LNCaP clone FGC (cell line): ENCODE measurements at places on chromosomes 13 and 19.

GRCh38 chr13:53474878-53475277, 446.3 kb downstream of the OLFM4 start:
- DNase-seq, result no peak

GRCh38 chr13:41520660-41521630, 63.6 kb downstream of the RGCC start:
- DNase-seq, result no peak

- no peak for DNase-seq
These were observed 90.6 kb downstream of the TNFSF13B start for GRCh38 chr13:108360139-108360538.

GRCh38 chr19:55384131-55384919, at the start of gene TMEM238:
Gene TMEM238, minus strand, starts transcription at chr19:55384292. Its CDS starts 33 bp downstream, at chr19:55384259.
- DNase-seq, result no peak

DNA sequence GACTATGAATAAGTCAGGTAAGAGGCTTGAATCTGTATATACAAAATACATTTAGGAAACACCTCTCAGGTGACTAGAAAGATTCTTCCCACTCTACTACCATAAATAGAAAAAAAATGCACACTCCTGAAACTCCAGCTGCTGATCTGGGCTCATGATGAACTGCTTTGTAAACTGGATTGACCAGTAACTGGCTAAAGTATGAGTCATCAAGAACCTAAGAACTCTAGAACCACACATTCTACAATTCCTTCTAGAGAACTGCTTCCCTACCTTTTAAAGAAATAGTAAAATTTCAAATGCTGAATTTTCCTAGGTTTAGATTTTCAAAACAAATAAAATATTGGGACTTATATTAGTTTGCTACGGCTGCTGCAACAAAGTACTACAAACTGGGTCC, 55.2 kb downstream of the ELF1 start:
- DNase-seq, result no peak

- no peak for DNase-seq
These were observed 36.5 kb upstream of the CYP2B6 start for GRCh38 chr19:40954573-40954972.

DNA sequence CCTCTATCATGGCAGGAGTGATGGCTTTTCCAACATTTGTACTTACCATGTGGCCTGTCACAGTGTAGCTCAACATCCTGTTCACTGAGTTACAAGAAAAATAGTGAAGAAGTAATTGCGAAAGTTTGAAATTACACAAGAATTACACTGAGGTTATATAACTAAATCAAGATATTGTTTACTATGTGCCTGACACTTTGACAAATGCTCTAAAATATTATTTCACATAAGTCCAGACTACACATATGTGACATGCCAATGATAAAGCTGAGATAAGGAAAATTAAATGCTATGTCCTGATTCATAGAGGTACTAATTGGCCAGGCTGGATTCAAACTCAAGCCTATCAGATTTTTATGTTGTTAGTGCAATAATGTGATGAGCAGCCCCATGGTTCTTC, 451.7 kb downstream of the PCDH9 start:
- no peak for DNase-seq

DNA sequence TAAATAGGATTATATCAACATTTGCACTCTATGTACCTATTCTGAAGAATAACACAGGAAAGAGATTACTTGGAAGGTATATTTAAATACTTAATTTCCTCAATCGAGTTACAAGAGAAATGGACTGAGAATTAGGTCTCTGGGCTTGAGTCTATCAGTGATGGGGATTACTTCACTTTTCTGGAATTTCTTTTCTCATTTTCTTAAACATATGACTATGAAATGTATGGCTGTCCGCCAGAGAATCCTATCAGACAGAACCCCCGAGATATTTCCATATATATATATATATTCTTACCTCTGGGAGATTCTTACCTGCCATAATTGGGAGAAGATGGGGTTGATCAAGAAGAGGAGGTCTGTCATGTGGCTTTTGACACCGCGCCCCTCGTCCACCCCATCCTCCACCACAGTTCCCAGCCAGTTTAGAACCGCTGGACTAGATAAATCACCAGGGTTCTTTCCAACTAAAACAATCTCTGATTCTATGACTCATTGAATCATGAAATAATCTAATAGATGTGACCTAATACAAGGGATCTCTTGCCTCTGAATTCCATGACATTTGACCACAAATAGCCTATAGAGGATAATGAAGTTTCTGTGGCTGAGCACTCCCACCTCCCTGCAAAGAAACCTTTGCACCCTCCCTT, 231.3 kb downstream of the TBC1D4 start:
- no peak for DNase-seq

DNA sequence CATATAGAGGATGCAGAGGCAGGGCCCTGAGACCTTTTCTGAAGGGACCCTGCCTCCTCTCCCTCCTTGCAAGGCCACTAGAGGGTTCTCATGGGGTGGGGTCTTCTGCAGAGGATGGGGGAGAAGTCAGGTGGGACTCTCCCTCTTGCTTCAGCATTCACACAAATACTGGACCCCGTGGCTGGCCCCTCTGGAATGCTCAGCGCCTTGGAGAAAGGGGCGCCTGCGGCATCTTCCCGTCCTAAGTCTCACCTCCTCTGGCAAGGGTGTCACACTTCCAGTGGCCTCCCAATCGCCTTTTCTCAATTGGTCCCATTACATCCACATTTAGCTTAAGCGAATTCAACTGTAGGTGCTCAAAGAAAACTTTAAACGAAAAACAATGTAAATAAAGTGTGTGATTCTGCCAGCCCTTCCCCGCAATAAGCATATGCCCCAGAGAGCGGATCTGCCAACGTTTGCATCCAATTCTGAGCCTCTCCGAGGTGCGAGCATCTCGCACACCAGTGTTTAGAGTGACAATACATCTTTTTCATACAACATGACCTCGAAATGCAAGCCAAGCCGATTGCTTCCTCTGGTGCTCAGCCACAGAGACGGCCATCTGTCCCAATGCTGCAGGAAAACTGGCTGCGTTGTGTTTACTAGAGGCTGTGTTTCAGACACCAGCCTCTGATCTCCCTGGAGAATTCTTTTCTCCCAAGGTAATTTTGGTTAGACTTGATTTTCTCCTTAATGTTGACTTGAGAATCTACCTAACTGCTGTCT, 69.1 kb upstream of the WASF3 start:
- DNase-seq, result no peak

GRCh38 chr13:111654531-111654930, 334.1 kb downstream of the TEX29 start:
- no peak for DNase-seq

DNA sequence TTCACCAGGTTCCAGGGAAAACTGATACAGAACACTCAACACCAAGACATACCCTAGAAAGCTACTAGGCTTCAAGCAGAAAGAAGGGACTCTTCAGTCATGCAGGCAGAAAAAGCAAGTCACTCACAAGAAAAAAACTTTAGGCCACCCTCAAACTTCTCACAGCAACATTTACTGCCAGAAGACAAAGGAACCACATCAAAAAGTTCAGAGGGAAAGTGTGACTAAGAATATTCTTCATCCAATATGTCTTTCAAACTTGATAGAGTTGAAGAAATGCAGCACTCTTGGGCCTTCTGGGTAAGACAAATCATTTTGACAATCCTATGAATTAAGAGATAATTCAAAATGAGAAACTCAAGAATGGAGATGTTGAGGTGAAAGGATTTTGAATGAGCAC, 7.7 kb downstream of the DZIP1 start:
- no peak for DNase-seq

DNA sequence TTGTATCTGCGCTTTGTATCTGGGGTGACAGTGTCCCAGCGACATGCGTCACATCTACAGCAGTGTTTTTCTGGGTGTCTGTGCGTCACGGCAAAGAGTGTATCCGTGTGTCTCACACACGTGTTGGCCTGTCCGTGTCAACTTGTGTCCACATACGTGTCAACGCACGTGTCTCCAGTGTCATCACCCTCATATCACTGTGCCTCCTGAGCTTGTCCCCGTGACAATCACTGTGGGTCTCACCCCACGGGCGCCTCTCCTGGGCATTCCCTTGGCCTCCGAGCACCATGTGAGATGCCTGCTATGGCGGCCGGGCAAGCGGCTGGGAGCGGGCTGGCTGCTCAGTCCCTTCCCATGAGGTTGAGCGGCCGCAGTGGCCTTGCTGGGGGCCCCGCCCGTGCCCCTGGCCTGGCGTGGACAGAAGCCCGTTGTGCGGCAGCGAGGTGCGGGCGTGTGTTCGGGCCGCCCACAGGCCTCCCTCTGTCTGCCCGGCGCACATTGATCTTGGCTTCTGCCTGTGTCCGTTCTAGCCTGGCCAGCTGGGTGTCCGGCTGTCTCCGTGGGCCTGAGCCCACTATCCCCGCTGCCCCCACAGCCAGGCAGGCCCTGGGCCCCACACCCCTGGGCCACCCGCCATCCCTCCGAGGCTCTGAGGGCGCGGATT, 6.4 kb downstream of the NFIX start:
- DNase-seq, result no peak

DNA sequence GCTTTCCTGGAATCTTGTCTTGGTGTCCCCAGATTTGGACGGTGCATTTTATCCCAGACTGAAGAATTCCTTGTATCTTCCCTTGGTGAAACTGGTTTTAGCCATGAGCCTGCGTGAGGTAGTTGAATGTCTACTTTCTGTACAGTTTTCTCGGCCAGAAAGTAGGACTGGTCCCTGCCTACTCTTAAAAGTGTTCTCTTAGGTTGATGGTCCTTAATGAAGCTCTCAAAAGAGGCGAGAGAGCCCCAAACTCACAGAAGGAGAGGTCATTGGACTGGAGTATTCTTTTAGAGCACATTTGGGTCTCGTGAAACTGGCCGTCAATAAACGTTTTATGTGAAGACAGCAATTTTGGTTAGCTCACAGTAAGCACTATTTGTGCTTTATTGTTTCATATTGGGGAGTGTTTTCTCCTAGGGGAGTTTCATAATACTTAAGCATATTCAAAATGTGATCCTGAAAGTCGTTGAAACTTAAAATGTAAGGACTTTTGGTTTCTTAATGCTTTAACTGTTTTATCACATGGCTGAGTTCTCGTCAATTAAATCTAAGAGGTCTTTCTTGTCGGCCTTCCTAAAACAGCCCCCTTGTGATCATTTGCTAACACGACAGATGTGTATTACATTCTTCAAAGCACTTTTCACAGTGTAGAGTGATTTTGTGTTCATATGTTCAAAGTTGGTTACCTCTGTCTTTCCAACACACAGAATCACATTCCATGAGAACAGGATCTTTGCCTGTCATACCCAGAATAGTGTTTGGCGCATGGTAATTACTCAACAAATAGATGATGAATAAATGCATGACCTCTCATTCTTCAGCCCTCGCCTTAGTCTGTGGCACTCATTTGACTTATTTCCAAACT, 889 bp downstream of the GTF2F2 start:
- DNase-seq, result no peak

- DNase-seq, result no peak
These were observed 328.1 kb downstream of the MYO16 start for GRCh38 chr13:108957369-108958012.

- DNase-seq, result no peak
These were observed 723.2 kb downstream of the UQCRFS1 start for GRCh38 chr19:28489776-28490175.

GRCh38 chr13:66665991-66666390, 564.1 kb downstream of the PCDH9 start:
- no peak for DNase-seq

GRCh38 chr13:63551731-63552130, 2136.1 kb upstream of the PCDH20 start:
- no peak for DNase-seq
